ENCODE measurements at places on chromosomes 3 and 15. TPM values are rescaled to one million over a fixed set of nuclear protein-coding genes. Genes with fewer than 3 reads are reported as not detected.

The TBC1D23 gene
- 28.9 TPM for polyA plus RNA-seq

GRCh38 chr3:22893101-22893500 lies 310.0 kb upstream of the UBE2E2 start:
- DNase-seq, result peak; percentile 38

- no peak for DNase-seq
Measured at GRCh38 chr3:53083949-53084309, 38.1 kb upstream of the SFMBT1 start.

The GLDN gene
- polyA plus RNA-seq, result 0.34 TPM

DNA sequence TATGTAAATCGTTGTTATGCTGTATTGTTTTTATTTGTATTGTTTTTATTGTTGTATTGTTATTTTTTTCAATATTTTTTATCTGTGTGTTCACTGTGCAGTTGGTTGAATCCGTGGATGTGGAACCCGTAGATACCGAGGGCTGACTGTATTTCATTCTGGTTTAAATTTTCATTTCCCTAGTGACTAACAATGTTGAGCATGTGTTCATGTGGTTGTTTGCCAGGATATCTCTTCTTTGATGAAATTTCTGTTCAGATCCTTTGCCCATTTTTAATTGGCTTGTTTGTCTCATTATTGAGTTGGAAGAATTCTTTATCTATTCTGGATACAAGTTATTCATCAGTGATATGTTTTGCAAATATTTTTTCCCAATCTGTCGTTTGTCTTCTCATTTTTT lies 29.7 kb downstream of the STOML1 start:
- DNase-seq, result no peak

DNA sequence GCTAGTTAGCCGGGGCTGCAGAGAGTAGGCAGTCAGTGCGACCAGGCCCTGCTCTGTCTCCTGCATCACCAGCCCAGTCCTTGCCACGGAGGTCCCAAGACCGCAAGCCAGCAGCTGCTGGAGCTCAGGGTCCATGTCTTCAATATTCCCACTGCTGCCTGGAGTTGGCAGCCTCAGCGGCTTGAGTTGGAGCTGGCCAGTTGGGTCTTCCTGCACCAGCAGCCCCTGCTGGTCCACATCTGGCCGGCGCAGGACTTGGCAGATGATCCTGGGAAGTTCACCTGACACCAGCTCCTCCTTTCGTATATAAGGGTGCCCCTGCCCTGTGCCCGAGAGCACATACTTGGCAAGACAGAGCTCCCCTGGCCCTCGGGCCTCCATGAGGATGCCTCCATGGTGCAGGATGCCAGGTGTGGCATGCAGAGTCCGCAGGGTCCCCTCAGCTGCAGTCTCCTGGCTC lies 5.7 kb downstream of the XIRP1 start:
- no peak for DNase-seq

GRCh38 chr3:157566596-157566995 lies 63.4 kb upstream of the VEPH1 start:
- no peak for DNase-seq

- no peak for DNase-seq
Measured at GRCh38 chr15:74964794-74965193, 8.2 kb upstream of the RPP25 start.

The IL16 gene
- polyA plus RNA-seq, result 9.1 TPM

The ATP13A5 gene
- 0.88 TPM for polyA plus RNA-seq

The CFAP92 gene
- 1.4 TPM for polyA plus RNA-seq

GRCh38 chr3:108662142-108662738 lies 72.7 kb downstream of the DZIP3 start:
- peak; percentile 65 for DNase-seq

- peak; percentile 25 for DNase-seq
Measured at GRCh38 chr3:425079-425478, 228.5 kb downstream of the CHL1 start.

The FXR1 gene
- polyA plus RNA-seq, result 577 TPM

DNA sequence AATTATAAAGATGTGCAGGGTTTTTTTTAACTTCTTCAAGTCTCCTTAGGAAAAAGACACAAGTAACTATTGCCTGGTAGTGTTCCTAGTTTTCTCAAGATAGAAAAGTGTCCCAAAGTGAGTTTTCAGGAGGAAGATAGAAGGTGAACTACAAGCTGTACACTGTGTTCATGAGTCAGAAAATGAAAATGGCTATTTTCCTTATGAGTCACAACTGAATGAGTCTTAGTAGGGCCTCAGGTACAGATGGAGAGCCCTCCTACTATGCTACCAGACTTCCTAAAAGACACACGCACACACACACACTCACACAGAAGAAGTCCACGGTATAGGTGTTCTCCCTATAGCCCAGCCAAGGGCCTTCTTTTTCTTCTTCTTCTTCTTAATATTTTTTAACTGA lies 3.1 kb downstream of the MYO1E start:
- DNase-seq, result no peak

The CCDC191 gene
- 4.6 TPM for polyA plus RNA-seq

- DNase-seq, result no peak
Measured at GRCh38 chr3:66655671-66656070, 154.8 kb upstream of the LRIG1 start.

The ZCWPW2 gene
- polyA plus RNA-seq, result 2.2 TPM

GRCh38 chr3:128493570-128494366 lies 767 bp upstream of the GATA2 start:
- DNase-seq, result no peak

DNA sequence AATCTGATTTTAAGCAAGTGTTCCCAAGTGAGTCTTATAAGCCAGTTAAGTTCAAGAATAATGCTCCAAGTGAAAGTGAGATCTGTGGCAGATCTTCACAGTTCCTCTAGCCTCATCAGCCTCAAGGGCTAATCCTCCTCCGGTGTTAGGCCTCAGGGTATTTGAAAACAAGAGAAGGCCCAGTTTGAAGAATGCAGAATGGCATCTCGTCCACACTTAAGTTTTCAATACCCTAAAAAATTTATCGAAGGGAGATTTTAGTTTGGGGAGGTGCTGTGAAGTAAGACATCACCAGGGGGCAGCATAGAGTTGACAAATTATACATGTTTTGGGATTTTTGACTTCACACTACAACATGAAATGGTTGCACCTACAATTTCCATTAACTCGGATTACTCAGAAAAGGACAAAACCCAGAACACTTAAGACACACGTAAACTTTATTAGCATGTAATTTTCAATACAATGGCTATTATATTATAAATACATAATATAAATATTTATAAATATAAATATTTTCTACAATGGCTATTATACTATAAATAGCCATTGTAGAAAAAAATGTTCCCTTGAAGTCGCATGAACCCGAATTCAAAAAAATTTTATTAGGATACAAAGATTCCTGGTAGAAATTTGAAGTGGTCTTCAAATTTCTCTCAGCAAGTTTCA lies 2.3 kb upstream of the TMEM266 start:
- peak; percentile 58 for DNase-seq

- peak; percentile 25 for DNase-seq
Measured at GRCh38 chr3:77320514-77320913, 280.6 kb downstream of the ROBO2 start.

GRCh38 chr3:179544981-179545645 lies 17.6 kb upstream of the ACTL6A start:
- no peak for DNase-seq

The FMN1 gene
- polyA plus RNA-seq, result 1.6 TPM

- DNase-seq, result no peak
Measured at GRCh38 chr3:152095472-152095871, 173.3 kb upstream of the MBNL1 start.

All from hindlimb muscle (tissue), 1 donor.